ENCODE measurements at places on chromosomes 11 and 22. TPM values are rescaled to one million over a fixed set of nuclear protein-coding genes. Genes with fewer than 3 reads are reported as not detected.

Gene FJX1
- total RNA-seq: 5.9 TPM

Gene RASL10A
- total RNA-seq: 0.72 TPM

Gene ZBTB16
- total RNA-seq: 221 TPM

Gene TSPAN32
- 12.2 TPM for total RNA-seq

DNA sequence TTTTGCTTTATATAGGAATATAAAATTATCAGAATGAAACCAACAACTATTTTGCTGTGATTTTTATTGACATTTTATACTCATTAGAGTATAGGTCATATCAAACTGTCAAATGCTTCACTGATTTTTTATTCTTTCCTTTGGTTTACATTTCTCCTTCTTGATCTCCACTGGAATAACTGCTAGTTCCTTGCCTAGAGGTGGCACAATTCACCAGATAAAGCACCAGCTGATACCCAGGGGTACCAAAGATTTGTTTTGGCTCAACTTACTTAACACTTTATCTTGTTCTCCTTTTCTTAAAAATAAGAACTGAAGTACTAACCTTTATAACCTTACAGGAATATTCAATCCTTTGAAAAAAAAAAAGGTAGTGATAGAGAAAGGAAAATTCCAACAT lies 725.1 kb upstream of the CHORDC1 start:
- DNase-seq: no peak

- no peak for DNase-seq
These were observed 11.5 kb upstream of the MUC15 start for GRCh38 chr11:26583550-26583949.

DNA sequence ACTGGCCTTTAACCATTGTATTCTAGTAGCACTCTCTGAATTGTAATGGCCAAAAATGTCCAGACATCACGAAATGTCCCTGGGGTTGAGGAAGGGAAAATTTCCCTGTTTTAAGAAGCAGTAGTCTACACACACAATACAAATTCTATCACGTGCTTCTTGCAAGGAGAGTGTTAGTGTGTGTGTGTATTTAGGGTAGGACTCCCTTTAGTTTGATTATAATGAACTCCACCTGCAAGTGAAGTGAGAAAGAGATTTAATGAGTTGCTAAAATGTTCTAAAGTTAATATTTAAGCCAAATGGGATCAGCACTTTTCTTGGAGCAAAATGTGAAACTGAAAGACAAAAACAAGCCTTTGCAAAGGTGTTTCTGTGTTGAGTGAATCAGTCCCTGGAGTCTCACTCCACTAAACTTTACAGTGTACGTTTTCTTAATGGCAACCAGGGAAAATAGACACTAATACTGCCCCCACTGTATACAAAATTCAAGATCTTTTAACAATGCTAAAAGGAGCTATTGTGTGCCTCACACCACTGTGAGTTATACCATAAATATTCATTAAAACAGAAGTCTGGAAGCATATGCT lies 590.3 kb upstream of the TENM4 start:
- DNase-seq: no peak

GRCh38 chr11:111559800-111560464 lies 19.4 kb downstream of the LAYN start:
- no peak for DNase-seq

- no peak for DNase-seq
These were observed 2.3 kb upstream of the NOX4 start for GRCh38 chr11:89493431-89493830.

DNA sequence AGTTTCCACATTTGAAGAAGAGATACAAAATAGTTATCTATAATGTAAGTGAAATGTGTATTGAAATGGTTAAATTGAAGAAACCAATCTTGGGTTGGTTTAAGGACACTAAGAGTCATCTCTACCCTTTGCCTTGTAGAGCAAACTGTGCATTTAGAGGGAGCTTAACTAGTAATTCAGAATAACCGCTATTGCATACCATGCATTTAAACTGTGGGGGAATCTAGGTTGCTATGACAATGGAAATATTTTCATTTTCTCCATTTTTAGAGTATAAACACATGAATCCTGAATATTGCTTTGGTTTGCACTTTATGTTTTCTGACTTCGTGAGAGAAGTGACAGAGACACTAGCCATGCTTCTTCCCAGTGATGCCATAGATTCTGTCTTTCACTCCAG lies 39.7 kb downstream of the FAT3 start:
- no peak for DNase-seq

- DNase-seq: no peak
These were observed 14.4 kb downstream of the TUB start for GRCh38 chr11:8095371-8095770.

DNA sequence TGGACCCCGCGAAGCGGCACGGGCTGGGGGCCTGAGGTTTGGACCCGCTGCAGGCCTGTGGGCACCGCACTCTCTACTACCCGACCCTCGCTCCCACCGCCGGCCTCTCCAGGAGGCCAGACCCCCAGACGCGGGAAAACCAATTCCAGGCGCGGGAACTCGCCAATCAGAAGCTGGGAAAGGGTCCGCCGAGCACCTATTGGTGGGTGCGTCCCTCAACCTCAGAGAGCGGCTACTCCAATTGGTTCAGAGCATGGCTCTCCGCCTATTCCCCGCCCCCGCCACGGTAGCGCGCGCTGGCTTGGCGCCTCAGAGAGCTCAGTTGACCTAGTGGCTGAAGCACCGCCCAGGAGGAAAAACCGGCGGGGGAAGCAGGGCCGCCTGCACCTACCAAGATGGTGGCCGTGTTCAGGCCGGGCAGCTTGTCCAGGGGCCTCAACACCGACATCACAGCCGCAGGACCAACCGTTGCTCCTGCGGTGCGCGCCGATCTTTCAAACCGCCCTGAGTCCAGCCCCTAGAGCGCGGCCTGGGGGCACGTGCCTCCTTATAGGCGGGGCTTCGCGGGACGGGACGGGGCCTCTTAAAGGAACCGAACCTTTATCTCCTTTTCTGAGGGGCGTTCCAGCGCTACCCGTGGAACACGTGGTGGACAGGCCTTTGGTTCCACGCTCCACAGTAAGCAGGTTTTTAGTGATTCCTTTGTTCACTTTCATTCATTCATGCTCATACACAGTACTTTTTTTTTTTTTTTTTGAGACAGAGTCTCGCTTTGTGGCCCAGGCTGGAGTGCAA lies at the start of gene CENPM:
Gene CENPM, minus strand, starts transcription at position 524 of the 795 bp plus-strand sequence. Its CDS starts 76 bp downstream, at position 448.
- peak; percentile 95 for DNase-seq

DNA sequence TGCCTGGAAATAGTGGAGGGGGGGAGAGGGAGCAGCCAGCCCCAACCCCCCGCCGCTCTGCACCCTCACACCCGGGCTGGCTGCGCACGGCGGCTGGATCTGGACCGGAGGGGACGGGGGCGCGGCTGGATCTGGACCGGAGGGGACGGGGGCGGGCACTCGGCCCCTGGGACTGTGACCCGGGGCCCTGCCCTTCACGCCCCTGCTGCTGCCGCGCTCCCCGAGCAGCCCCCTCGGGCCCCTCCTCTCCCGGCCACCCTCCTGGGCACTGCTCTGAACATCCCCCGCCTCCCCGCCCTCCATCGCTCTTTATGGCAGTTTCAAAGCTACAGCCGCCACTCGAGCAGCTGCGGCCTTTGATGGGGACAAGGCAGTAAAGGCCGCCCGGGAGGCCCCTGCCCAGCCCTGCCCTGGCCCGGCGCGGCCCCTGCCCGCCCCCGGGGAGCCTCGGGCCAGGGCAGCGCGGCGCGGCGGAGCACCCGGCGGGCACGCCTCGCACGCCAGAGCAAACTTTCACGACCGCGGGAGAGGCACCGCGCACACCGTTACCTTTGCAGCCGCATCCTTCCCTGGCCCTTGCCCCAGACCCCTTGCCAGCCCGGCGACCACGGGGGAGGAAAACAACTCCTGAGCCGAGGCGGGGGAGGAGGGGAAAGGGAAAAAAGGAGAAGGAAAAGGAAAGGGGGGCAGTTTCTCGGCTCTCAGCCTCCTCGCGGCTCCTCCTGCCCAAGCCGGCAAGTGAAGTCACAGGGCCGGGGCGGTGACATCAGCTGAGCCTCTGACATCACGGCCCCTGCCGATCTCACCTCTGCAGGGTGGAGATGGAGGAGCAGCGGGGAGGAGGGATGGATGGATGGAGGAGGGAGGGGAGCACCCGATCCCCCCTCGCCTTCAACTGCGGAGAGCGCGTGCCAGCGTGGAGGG lies 13.1 kb upstream of the TCF20 start:
- DNase-seq: peak; percentile 61

DNA sequence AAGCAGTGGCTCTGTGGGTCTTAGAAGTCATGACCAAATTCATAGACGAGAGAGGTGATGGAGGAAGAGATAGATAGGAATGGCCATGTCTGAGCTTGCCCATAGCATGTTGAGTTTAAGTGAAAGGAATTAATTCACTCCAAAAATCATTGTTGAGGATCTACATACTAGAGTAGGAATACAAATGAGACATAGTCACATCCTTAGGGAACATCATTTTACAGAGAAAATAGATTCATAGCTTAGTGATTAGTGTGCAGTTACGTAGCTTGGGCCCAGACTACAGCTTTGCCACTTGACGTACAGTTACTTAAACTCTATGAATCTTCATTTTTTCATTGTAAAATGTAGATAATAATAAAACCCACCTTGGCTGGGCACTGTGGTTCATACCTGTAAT lies 21.4 kb upstream of the BMAL1 start:
- DNase-seq: no peak

GRCh38 chr11:71300187-71300586 lies 47.8 kb upstream of the SHANK2 start:
- no peak for DNase-seq

GRCh38 chr11:25981998-25982397 lies 349.9 kb upstream of the ANO3 start:
- DNase-seq: no peak

DNA sequence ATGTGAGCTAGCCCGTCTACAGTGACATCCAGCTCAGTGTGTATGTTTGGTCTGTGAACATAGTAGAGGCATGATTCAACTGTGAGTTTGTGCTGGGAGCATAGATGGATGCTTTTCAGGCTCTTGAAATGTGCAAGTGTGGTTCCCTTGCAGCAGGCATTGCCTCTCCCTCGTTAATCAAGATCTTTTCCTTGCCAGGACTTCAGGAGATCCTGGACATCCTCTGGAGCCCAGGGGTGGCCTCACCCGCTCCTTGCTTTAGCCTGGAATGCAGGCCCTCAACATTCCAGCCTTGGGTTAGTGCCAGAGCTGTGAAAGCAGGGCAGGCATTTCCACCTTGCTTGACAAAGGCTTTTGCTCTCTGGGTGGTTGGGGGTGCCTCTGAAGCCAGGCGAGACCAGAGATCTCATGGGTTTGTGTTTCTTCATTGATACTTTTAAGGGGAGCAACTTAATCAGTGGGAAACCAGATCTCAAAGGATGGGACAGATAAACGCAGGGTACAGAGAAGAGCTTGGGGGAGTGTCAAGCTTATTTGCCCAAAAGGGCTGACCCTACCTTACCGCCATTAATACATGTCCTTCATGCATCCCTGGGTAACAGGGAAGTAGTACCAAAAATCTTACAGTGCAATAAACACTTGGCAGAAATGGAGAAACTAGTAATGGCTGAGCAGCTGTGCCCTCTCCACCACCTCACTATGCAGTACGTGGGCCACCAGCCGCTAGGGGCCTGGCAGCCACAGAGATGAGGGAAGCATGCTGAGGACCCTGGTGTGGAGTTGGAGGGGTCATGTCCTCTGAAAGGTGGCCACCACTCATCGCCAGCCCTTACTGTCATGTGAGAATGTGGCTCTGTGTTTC lies 72.1 kb downstream of the PTPRJ start:
- peak; percentile 84 for DNase-seq

Measured in upper lobe of right lung (tissue), 1 donor.